ENCODE measurements at places on chromosomes 13 and 19.

GRCh38 chr13:94192431-94192975 lies 287.0 kb downstream of the DCT start:
- no peak for DNase-seq

- DNase-seq = no peak
Observed at GRCh38 chr19:33528404-33528803, 6.8 kb upstream of the PEPD start.

DNA sequence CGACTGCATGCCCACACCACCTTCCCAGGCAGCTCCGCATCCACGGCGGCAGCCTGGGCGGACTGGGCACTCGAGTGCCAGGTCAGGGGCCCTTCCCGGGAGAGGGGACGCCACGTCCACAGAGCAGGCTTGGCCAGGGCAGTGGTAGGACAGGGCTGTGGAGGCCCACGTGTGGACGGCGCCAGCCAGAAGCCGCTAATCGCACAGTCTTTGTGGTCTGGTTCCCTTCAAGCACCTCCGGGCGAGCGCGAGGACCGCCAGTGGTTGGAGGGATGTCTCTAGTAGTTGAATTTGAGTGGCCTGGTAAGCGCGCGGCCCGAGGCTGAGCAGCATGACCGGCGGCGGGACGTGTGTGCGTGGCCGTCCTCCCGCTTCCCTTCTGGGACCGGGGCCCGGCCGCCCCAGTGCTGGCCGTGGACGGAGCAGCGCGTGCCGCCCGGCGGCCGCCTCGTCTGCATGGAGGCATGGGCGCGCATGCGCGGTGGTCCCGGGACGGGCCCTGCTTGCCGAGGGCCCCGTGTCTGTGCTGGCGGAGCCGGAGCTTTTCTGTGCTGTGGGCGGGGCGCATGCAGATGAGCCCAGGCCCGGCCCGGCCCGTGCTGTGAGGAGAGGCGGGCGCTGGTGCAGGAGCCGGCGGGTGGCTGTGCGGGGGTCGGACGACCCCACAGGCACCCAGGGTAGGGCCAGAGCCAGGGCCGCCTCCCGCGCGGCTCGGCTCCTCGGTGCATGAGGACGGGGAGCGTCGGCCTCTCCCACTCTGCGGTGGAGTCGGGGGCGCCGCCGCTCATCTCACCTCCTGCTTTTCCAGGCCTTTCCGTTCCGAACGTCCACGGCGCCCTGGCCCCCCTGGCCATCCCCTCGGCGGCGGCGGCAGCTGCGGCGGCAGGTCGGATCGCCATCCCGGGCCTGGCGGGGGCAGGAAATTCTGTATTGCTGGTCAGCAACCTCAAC lies 8.6 kb downstream of the PTBP1 start:
- no peak for DNase-seq

GRCh38 chr13:55013051-55013450 lies 1984.4 kb downstream of the OLFM4 start:
- no peak for DNase-seq

GRCh38 chr19:7691497-7691896 lies 10.4 kb downstream of the FCER2 start:
- DNase-seq = no peak

DNA sequence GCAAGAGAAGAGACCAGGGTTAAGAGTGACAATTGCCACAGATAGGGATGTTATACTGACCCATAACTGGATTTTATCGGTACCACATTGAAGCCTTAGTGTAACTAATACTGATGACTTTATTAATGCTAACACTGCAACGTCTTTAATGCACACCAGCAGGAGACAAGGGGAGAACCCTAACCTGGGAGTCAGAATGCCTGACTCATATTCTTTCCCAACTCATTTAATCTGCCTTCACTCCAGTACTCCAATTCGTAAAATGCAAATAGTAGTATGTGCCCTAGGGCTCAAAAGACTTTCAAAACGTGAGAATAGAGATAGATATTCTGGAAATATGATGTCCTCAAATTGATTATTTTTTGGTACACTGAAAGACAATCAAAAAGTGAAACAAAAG lies 62.4 kb downstream of the GPC6 start:
- DNase-seq = no peak

GRCh38 chr19:37955986-37956385 lies 49.0 kb downstream of the SIPA1L3 start:
- DNase-seq = no peak

DNA sequence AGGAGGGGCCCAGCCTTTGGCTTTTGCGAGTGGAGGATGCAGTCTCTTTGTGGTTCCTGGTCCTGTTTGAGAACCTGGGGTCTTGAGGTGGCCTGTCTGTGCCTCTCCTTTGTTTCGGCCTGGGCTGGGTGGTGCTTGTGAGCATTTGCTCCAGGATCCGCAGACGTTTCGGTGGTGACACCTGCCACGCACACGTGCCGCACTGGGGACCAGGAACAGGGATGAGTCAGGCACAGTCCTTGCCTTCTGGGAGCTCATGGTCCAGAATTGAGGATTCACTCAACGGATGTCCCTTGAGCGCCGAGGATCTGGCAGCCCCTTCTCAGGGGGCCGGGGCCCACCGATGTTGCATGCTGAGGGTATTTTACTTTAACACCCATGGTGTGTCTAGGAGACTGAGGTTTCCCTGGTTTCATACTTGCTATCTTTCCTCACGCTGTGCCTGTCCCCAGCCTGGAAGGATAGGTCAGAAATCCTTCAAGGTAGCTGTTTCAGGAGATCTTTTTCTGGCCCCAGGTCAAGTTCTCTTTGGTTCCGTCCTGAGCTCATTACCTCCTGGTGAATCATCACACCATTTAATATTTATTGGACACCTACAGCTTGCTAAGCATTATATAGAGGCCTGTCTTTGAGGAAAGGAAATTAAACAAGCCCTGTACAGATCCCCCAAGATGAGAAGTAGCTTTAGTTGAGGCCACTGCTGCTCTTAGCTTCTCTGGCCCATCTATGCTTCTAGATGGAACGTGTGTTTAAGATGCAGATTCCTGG lies 5.1 kb downstream of the HDGFL2 start:
- no peak for DNase-seq

DNA sequence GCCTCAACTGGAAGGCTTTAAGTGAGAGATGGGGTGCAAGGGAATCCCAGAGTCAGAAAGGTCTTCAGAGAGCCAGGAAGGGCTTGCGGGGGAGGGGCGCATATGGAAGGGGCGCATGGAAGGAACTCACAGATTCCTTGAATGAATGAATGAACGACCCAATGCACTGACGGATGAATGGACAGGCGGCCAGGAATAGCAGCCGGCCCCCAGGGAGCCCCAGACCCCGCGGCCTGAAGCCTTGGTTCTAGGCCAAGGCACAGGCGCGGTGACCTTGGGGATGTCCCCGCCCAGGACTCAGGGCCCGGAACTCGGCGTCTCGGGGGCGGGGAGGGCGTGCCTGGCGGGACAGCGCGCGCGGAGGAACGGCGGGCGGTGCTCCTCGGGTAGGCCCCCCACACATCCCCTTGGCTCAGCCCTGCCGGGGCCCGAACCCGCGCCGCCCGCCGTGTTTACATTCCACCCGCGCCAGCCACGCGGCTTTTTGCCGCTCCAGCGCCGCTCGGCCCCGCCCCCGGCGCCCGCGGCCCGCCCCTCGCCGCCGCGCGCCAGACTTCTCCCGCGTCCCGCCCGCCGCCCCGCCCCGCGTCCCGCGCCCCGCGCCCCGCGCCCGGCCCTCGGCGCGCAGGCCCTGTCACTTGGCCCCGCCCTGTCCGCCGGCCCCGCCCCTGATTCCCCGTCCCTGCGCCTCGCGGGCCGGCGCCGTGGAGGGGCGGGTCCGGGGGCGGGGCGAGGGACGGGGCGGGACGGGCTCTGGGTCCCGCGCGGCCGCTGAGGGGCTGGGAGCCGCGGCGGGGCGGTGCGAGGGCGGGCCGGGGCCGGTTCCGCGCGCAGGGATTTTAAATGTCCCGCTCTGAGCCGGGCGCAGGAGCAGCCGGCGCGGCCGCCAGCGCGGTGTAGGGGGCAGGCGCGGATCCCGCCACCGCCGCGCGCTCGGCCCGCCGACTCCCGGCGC lies at the start of gene CCNE1:
CCNE1 (plus strand) TSS at position 867 of the 955 bp plus-strand sequence. CDS start 565 bp downstream, outside the sequence.
- peak; percentile 84 for DNase-seq

- no peak for DNase-seq
Observed at GRCh38 chr13:109226631-109227030, 559.8 kb downstream of the IRS2 start.

DNA sequence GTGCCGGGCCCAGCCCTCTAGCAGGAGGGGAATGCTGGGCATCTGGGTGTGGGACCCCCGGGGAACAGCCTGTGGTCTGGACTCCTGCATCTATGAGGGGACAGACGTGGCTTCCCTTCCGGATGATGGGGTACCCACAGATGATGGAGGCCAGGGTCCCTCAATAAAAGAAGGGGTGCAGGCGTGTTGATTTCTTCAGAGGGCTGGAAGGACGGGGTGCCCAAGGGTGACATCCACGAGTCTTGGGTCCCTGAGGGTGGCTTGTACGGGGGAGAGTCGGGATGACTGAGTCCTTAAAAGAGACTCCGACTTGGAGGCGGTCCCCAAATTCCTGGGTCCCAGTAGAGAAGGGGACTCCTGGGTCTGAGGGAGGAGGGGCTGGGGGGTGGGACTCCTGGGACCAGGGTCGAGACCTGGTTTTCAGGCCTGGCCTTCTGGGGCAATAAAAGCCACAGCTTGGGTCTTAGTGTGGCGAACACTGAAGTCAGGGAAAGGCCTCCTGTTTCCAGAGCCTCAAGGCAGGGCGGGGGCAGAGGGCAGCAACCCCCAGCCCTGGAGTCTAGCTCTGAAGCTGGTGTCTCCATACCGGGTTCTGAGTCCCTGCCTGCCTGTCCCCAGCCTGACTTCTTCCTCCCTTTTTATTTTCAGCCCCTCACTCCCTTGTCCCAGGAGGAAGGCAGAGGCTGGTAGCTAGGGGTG lies 459 bp upstream of the GRIN2D start:
- DNase-seq = no peak

- DNase-seq = no peak
Observed at GRCh38 chr13:100633461-100633860, 41.1 kb downstream of the TMTC4 start.

GRCh38 chr13:40662866-40663265 lies 3.6 kb downstream of the FOXO1 start:
- DNase-seq = no peak

All from hematopoietic multipotent progenitor cell (in vitro differentiated cells).